T-cell (primary cell): ENCODE measurements at places on chromosomes 6 and 20. TPM values are rescaled to one million over a fixed set of nuclear protein-coding genes. Genes with fewer than 3 reads are reported as not detected.

ZC3H12D gene
- total RNA-seq: 116 TPM

ERVFRD-1 gene
- not detected for total RNA-seq

ID4 gene
- total RNA-seq: not detected

PGC gene
- 0.70 TPM for total RNA-seq

GLO1 gene
- 30.0 TPM for total RNA-seq

GRCh38 chr6:2579241-2579761 lies 171.4 kb downstream of the MYLK4 start:
- DNase-seq: no peak

- DNase-seq: no peak
Measured at GRCh38 chr20:56733967-56734366, 104.9 kb downstream of the TFAP2C start.
